Dermis microvascular lymphatic vessel endothelial cell (primary cell): ENCODE measurements at places on chromosomes 2 and 18. TPM values are rescaled to one million over a fixed set of nuclear protein-coding genes. Genes with fewer than 3 reads are reported as not detected.

- no peak for DNase-seq
Measured at GRCh38 chr2:197077336-197077735, 150.8 kb upstream of the PGAP1 start.

GRCh38 chr2:120824246-120824645 is 88.6 kb downstream of the GLI2 start:
- DNase-seq: no peak

SP9 gene
- not detected in 2 replicates for total RNA-seq

DNA sequence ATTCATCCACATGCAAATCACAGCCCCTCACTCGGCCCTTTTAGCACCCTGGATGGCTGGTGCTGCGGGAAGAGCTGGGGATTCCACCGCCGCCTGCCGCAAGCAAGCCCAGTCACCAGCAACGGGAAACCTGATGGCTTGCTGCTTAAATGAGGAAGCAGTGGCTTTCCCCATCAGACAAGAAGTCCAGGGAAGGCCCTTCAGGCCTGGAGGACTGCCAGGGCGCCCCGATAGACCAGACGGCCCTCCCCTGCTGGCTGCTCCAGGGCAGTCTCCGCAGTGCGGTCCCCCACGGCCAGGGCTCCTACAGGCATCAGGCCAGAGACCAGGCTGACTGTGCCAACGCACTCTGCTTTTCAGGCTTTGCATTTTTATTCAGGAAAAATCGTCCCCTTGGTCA is 439.1 kb downstream of the EIPR1 start:
- no peak for DNase-seq

ACP1 gene
- 85.6 and 93.8 TPM in 2 replicates for total RNA-seq

DNA sequence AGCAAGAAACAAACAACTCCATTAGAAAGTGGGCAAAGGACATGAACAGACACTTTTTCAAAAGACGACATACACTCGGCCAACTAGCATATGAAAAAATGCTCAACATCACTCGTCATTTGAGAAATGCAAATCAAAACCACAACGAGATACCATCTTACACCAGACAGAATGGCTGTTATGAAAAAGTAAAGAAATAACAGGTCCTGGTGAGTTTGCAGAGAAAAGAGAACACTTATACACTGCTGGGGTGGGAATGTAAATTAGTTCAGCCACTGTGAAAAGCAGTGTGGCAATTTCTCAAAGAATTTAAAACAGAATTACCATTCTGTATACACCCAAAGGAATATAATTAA is 130.5 kb downstream of the PLCL1 start:
- DNase-seq: no peak

DNA sequence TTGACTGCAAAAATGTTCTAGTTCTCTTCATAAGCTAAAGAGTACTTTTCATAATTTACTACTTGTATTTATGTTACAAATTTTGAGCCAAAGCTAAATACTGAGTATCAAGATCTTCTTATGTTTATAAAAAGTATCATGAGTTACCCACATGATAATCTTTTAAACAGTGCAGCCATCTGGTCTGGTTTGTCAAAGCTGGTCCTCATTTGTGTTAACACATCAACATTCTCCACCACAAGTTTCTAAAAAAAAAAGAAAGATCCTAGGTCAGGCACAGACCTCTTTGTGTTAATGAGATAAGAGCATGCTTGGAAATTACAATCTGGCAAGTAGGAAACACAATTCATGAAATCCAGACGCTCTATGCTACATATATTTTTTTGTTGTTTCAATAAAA is 75.5 kb upstream of the FRZB start:
- DNase-seq: no peak

GLI2 gene
- total RNA-seq: under 0.01 TPM in 2 replicates

DNA sequence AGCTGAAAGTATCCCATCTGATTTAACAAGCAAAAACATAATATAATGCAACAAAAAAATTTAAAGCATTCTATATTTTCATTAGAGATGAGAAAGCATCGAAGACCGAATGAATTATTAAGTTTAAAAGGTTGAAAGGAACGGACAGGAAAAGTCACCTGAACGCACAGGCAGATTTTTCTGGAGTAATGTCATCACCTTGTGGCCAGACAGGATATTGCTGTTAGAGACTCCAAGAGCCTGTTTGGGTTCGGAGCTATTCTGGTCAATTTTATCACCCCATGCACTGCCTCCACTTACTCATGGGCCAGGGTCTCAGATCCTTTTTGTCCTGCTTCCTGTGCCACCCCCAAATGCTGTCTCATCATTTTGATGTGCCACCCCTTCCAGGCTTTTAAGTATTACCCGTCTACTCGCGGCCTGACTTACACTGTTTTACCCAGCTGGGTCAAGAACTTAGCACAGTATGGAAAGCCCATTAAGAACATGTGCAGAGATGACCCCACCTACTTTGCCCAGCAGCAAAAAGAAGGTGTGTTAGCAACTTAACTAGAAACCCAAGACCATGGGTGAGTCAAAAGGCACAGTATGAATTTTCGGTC is 27.3 kb downstream of the GKN2 start:
- peak; percentile 34 for DNase-seq

DNA sequence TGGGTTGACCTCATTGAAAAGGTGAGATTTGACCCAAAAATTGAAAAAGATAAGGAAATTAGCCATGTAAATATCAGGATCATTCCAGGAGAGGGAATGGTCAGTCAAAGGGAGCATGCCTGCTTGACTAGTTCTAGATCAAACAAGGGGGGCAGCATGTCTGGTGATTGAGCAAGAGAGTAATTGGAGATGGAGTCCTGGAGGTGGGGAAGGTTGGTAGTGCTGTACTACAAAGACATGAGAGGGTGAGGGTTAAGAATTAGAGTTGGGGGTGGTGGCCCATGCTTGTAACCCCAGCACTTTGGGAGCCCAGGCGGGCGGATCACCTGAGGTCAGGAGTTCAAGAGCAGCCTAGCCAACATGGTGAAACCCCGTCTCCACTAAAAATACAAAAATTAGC is 2.0 kb downstream of the MRPL30 start:
- DNase-seq: no peak

GPR45 gene
- not detected in 2 replicates for total RNA-seq
